ENCODE measurements at places on chromosomes 12 and 14.

- no peak for DNase-seq
These were observed 458.7 kb downstream of the TMTC2 start for GRCh38 chr12:83145325-83145840.

GRCh38 chr14:70810621-70811020 is 1.3 kb upstream of the MAP3K9 start:
- DNase-seq: no peak

DNA sequence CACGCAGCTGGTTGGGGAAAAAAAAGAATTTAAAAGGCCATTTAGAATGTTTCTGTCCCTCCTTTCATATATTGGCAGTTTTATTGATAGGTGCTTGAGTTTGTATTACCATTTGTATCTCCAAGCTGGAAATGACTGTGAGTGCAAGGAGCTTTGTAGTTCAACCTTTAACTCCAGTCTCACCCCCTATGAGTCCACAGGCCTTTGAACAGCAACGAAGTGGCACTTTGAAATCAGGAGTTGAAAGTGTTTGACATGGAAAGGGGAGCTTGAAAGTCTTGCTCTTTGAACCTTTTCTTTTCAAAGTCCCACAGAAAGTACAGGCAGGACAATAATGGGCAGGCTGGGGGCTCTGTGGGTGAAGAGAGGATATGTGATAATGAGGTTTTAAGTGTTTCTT is 480.3 kb downstream of the RERGL start:
- no peak for DNase-seq

DNA sequence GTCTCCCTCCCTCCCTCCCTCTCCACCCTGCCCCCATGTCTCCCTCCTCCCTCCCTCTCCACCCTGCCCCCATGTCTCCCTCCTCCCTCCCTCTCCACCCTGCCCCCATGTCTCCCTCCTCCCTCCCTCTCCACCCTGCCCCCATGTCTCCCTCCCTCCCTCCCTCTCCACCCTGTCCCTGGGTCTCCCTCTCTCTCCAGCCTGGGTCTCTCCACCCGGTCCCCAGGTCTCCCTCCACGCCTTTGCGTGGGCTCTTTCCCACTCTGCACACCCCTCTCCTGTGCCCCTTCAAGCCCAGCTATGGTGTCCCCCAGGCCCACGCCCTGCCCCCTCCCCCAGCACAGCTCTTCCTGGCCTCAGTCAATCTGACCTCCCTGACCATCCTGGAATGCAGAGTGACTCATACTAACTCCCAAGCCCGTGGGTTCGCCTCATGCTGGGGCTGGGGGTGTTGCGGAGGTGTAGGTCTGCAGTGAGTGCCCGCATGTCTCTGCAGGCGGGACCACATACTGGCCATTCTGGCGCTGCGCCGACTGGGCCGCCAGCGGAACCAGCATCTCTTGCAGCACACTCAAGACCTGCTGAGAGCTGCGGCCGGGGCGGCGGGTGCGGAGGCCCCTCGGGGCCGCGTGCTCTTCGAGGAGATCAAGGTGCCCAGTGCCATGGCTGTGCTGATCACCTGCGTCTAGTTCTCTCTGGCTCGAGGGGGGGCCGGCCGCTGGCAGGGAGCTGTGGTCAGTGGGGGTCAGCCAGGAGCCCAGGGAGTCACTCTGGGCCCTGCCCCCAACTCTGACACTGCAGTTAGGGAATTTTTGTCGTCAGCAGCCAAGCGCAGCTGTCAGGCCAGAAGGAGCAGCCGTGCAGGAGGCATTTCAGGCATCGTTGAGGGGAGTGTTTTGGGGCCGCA is 13.5 kb upstream of the TNFAIP2 start:
- no peak for DNase-seq

DNA sequence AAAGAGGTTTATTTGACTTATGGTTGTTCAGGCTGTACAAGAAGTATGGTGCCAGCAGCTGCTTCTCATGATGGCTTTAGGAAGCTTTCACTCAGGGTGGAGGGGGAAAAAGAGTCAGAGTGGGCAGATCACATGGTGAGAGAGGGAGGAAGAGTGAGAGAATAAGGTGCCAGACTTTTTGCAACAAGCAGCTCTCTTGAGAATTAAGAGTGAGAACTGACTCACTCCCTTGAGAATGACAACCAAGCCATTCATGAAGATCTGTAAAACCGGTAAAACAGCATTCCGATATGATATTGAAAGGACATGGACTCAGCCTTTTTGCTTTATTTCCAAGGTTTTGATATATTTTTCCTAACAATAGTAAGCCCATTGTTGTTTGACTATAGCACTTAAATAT is 501.2 kb downstream of the GALC start:
- DNase-seq: no peak

GRCh38 chr14:38285962-38286361 is 30.1 kb upstream of the CLEC14A start:
- DNase-seq: no peak

DNA sequence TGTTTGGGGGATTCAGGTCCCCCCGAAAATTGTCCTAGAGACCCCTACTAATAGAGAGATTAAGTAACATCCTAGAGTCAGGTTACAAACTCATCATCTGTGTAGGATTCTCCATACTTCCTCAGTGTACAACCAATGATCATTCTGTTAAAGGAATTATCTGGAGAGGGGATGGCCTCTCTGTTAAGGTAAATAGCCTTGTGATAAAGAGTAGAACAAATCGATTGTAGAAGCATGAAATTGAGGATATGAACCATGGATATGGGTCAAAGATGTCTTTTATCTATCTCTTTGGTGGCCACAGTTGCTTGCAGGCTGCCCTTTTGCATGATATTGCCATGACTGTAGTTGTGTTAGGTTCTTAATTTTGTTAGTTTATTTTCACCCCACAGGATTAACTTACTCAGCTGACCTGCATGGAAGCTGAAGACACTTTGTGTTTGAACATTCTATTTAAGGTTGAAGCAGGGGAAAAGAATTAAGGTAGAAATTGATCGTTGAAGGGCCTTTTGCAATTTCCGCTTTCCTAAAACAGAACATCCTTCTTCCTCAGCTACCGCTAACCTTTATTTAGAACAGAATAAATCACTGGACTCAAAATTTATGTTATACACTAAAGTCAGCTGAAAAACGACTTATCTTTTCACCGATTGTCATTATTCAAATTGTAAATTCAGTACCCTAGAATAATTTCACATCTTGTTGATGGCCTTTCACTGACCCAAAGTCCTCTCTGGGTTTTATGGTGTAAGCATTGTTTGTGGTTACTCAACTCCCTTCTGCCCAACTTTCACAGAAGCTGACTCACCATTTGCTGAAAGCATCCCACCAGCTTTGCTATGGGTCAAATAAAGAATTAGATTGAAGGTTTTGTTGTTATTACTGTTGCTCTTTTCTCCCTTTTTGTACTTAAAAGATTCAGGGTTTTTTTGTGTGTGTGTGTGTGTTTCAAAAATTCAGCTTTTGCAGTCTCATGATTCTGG is 52.3 kb downstream of the IRAK3 start:
- DNase-seq: no peak

DNA sequence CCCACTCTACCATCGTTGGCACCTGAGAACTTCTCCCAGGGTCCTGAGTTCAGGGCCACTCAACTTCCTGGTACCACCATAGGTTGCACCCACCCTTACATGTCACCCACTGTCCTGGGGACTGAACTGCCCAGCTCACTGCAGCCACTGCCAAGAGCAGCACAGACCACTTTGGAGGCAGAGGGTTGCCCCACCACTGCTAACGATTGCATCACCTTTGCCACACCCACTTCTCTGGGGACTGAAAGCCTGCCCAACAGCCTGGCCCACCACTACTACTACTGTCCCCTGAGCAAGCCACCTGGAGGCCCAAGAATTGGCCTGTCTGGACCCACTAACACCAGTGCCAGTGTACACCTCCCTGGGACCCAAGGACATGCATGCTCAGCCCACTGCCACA is 27.6 kb downstream of the CACNA2D4 start:
- no peak for DNase-seq

DNA sequence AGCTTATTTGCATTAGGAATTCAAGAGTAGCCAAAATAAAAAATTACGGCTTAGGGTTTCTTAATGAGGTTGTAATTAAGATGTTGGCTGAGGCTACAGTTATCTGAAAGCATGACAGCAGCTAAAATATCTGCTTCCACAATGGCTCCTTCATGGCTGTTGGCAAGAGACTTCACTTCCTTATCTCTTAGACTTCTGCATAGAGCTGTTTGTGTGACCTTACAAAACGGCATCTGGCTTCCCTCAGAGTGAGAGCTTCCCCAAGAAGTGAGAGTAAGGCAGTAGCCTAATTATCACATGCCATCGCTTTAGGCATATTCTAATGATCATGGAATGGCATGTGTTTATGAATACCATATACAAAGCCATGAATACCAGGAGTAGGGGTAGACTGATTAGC is 57.6 kb downstream of the CCDC59 start:
- no peak for DNase-seq

- DNase-seq: no peak
These were observed at the start of gene ABCC9 for GRCh38 chr12:21940549-21941505. Gene ABCC9, minus strand, starts transcription at chr12:21941426. Its CDS starts 4,752 bp downstream, at chr12:21936674.

DNA sequence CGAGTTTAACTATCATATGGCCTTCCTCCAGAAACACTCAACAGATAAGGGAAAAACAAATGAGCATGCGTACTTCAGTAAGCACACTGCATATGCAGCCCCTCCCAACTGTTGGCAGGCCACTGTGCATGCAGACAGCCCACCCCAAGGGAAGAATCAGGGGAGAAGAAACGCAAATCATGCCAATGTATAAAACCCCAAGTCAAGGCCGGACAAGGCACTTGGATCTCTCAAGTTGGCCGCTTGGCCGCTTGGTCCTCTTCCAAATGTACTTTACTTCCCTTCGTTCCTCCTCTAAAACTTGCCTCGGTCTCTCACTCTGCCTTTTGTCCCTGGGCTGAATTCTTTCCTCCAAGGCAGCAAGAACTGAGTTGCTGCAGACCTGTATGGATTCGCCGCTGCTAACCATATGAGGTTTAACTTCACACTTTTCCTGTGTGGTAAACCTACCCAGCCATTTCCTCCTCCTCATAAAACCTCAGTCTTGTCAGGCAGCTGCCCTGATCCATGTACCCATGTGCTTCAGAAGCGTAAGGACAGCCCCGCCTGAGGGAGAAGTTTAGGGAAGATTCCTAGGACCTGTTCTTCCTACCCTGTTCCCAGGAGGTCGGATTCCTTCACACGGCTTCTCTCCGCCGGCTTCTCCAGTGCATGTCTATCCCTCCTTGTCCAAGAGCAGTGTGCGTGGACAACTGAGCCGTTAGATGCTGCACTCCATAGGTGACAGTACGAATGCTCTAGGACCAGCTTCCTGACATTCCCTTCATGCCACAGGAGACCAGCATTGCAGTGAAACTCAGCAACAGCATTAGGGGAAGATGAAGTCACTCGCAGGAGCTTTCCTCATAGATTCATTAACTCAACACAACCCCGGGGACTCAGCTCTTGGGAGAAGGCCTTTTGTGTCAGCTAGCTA is 188.0 kb downstream of the MON2 start:
- DNase-seq: no peak

DNA sequence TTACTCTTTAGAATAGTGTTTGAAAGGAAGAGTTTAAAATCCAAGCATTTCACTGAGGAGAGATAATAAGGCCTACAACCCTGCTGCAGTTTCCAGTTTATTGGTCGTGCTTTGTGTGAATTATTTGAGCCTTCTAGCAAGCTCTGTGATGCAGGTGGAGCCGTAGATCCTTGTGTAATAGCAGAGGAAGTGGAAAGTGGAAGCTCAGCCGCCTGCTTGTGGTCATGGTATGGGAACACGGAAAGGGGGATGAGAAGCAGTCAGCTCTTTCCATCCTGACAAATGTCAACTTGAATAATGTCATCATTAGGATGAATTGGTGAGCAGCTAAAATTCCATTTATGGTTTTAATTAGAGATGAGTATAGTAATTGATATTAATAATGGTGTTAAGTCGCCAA is 29.1 kb downstream of the SYNE2 start:
- DNase-seq: no peak

DNA sequence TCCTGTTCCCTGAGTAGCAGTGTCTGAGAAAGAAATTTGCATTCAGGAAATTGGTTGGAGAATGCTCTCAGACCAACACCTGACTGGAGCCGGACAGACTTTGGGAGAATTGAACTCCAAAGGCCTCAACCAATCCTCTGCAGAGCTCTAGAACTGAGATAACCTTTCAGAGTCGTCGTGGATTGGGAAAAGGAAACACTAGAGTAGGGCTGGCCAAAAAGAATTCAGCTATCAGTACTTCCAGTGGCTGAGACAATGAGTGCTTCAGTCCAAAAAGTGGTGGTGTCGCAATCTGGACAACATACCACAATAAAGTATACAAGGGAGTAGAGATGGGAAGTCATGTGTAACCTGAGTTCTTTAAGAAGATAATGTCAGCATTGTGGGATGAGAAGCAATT is 377.1 kb downstream of the SLC16A7 start:
- no peak for DNase-seq

- DNase-seq: no peak
These were observed 52.6 kb downstream of the SEC23A start for GRCh38 chr14:39050389-39050788.

- DNase-seq: no peak
These were observed 81.1 kb upstream of the GTF2A1 start for GRCh38 chr14:81301813-81302212.

GRCh38 chr14:51521764-51522163 is 129.9 kb upstream of the FRMD6 start:
- DNase-seq: no peak

GRCh38 chr14:77106666-77107065 is 8.6 kb downstream of the CIPC start:
- no peak for DNase-seq

DNA sequence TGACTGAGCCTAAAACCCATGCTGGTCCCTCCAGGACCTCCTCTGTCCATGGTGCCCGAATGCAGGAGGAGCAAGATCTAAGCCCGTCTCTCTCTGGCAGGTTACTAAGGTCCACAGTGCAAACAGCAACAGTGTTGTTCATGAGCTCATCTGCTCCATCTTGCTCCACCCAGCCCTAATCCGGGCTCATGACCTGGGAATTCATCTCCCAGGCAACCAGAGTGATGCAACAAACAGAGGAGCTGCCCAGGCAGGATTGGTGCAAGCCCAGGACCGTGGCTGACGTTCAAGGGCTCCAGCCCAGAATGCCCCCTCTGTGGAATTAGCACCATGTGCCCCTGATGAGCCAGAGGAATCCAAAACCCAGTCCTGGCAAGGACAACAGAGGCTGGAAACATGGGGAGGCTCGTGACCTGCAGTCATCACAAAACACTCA is 29.9 kb downstream of the HSPB8 start:
- DNase-seq: no peak

GRCh38 chr12:115910057-115910456 is 367.4 kb downstream of the MED13L start:
- DNase-seq: no peak

GRCh38 chr14:24972844-24973243 is 77.1 kb downstream of the STXBP6 start:
- DNase-seq: no peak

- DNase-seq: no peak
These were observed 11.6 kb downstream of the ACTN1 start for GRCh38 chr14:68967459-68967940.

Measured in stimulated activated CD8-positive, alpha-beta memory T cell treated with anti-CD3 and anti-CD28 coated beads, Interleukin-4, amount 100 ng/mL, for 1 hour (primary cell).